ENCODE measurements at places on chromosomes 5 and 9. TPM values are rescaled to one million over a fixed set of nuclear protein-coding genes. Genes with fewer than 3 reads are reported as not detected.

DNA sequence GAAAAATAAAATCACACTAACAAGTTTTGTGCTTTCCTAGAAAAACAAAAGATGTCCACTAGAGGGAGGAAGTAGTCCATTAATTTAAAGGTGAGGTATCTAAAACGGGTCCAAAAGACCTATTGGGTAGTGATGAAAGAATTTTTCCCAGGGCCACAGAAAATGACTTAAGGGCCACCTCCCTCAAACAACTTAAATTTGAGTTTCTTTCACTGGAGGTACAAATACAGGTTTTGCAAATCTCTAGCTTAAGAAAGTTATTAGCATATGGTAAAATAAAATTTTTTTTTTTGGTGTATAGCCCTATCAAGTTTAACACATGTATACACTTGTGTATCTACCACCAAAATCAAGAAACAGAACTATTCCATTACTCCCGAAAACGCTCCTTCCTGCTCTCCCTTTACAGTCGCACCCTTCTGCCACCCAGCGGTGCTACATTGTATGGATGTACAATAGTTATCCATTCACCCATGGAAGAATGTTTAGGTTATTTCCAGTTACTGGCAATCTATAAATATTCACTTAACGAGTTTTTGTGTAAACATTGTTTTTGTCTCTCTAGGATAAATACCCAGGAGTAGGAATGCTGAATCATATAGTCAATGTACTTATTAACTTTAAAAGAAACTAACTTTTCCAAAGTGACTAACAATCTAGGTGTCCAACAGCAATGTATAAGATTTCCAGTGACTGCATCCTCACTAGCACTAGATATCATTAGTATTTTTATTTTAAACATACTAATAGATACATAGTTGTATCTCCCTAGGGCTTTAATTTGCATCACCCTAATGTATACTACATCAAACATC is 21.9 kb downstream of the DEPDC1B start:
- no peak for DNase-seq

IPPK gene
- total RNA-seq = 10.8 TPM

GRCh38 chr9:87699835-87700234 is 26.1 kb upstream of the CTSL start:
- DNase-seq = no peak

- DNase-seq = peak; percentile 31
Observed at GRCh38 chr9:131546336-131547084, 1.2 kb downstream of the PRRT1B start.

DNA sequence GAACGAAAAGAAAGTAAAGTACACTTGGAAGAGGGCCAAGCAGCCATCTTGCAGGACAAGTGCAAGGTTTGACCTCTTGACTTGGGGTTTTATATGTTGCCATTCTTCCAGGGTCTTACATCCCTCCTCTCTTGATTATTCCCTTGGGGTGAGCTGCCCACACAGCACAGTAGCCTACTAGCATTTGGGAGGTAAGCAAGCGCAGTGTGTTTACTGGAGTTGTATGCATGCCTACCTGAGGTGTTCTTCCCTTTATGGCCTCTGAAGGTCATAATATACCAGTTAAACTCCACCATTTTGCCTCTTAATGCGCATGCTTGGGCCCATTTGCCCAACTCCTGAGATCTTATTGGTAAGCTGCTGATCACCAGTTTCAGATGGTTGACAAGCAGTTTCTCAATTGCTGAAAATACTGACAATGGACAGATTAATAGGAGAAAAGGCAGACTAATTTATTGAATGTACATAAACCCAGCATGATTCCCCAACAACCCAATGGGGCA is 173.8 kb upstream of the SLC30A5 start:
- no peak for DNase-seq

GRCh38 chr5:84249918-84250630 is 134.6 kb downstream of the EDIL3 start:
- no peak for DNase-seq

GRCh38 chr5:68344447-68345111 is 129.0 kb downstream of the PIK3R1 start:
- DNase-seq = no peak

CDX1 gene
- 0.31 TPM for total RNA-seq

GRCh38 chr5:135831851-135832555 is 2.5 kb upstream of the SLC25A48 start:
- DNase-seq = no peak

- no peak for DNase-seq
Observed at GRCh38 chr5:123035360-123035917, 1.1 kb downstream of the PPIC start.

RUSC2 gene
- 20.8 TPM for total RNA-seq

- no peak for DNase-seq
Observed at GRCh38 chr5:112692472-112692871, 45.2 kb upstream of the APC start.

DNA sequence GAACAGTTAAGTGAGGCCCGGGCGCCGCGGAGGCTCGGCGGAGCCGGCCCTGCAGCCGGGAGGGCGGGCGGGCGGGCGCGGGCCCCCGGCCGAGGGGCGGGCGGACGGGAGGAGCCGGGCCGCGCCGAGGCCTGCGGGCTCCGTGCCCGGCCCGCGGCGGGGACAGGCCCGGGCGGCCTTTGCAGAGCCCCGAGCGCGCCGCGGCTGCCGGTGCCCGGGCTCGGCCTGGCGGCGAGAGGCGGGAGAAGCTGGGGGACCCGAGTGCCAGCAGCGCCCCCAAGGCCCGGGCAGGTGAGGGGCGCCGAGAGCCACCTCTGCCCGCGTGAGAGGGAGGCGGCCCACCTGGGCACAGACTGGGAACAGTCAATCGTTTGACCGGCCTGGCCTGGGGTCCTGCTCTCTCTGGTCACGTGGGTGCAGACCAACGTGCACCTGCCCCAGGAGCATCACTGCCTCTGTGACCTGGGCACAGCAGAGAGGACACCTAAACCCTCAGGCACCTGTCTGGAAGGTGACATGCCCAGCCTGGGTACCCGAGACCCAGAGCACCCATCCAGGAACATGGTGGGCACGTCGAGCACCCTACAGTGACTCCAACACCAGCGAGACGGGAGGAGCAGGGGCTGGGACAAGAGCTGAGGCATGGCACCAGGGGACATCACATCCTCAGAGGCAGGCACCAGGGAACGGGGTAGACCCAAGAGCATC is 531 bp downstream of the MVB12B start:
- peak; percentile 25 for DNase-seq

DNA sequence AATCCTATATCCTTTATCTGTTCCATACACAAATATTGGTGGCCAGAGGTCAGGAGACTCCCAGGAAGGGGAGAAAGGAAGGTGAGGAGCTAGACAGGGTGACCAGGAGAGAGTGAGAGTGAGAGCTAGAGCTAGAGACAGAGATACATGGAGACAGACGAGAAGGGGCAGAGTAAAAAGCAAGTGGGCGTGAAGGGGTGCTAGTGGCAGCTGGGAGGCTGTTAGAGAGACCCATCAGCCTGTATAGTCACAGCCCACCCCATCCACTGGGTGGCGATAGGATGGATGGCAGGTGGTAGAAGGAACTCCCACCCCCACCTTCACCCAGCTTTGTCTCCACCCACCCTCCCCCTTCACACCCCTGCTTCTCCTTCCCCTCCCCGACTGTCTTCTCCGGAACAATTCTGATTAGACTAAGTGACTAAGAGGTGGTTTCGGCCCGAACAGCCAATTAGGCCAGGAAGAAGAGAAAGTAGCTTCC is 32.8 kb downstream of the PCDH1 start:
- DNase-seq = no peak

DOLK gene
- 16.3 TPM for total RNA-seq

FAM78A gene
- total RNA-seq = 2.0 TPM

- no peak for DNase-seq
Observed at GRCh38 chr9:99199938-99200539, 21.7 kb downstream of the ALG2 start.

RANBP3L gene
- total RNA-seq = not detected

PCDHA1 gene
- not detected for total RNA-seq

- no peak for DNase-seq
Observed at GRCh38 chr5:172715931-172716682, 54.9 kb downstream of the DUSP1 start.

ECM2 gene
- total RNA-seq = 0.31 TPM

DNA sequence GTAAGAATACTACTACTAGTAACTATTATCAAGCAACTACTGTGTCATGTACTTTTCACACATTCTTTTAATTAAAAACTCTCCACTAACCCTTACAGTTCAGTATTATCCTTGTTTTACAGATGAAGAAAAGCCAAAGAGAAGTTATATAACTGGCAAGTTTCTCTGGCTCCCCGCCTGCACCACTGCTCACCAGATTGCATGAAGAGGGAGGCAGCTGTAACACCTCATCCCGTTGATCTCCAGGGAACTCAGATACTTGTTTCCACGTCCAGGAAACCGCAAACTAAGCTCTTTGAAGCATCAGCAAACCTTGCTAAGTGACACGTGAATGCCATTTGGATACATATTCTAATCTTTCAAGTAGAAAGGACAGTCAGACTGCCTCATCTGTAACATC is 70.3 kb downstream of the RIGI start:
- no peak for DNase-seq

GRCh38 chr9:135448663-135449100 is 30.9 kb upstream of the PPP1R26 start:
- DNase-seq = no peak

SPATA31E1 gene
- total RNA-seq = not detected

DNA sequence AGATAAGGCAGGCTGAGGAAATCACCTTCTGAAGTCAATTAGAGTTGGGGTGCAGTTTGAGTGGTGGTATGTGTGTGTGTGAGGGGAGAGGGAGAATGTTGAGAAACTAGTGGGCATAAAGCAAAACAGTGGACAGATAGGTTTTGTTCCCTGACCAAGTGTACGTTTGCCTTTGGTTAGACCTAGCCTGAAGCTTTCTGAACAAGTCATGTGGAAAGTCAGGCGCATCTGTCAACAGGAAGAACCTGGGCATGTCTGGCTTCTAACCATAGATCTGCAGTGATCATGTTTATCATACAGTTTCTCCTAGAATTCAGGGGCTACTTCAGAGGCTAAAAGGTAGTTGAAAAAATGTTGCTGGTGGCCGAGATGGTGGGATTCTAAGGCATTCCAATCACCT is 143.2 kb upstream of the PCA3 start:
- no peak for DNase-seq

NOXA1 gene
- total RNA-seq = 15.3 TPM

DNA sequence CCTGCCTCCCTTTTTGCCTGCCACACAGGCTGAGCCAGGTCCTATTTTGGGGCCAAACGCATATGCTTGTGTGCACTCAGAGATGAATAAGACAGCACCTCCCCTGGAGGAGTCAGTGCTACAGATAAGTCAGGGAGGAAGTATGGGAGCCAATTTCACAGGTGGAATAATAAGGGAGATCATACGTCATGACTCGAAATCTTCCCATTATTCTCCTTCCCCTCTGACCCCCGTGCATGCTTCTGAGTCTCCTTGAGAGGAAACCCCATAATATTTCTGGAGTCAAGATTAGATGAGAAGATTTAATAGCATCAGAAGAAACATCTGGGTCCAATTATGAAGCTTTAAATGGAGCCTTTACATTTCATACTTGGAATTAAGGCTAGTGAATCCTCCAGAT is 15.1 kb upstream of the ZCCHC7 start:
- no peak for DNase-seq

ERP44 gene
- total RNA-seq = 19.7 TPM

PIGO gene
- 31.5 TPM for total RNA-seq

- no peak for DNase-seq
Observed at GRCh38 chr5:57037355-57037754, 85.4 kb upstream of the MIER3 start.

TAF11L5 gene
- total RNA-seq = not detected

ENTREP1 gene
- total RNA-seq = 3.7 TPM

DNA sequence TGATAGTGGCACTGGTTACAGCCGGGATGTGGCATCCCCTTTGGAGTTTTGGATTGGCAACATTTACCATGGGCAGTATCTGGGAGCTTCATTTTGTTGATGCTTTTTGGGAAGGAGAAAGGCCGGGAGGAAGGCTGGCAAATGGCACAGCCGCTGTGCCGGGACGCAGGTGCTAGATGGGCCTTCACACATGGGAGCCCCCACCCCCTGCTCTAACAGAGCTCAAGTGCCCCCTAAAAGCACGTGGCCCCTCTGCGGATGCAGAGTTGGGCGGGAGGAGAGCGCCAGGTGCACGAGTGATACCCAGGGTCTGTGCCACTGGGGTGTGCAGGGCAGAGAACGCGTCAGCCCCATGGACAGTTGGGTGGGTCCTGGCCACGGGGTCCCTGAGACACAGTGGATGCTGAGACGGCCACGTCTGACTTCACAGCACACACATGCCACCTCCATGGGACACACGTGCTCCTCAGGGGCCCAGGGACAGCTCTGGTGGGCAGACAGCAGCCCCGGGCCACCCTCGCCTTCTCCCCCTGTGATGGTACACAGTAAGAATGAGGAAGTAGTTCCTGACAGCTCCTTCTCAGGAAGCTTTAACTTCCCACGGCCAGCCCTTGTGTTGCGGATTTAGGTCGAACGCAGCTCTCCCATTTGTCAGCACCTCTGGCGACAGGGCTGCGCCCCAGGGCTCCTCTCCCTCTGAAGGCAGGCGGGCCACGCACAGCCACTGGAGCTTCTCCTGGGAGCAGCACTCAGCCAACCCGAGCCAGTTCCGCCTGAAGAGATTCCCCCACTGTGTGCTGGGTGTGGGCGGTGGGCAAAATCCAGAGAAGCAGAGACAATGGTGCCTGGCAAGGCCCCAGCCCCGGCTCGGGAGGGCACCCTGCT is 10.8 kb downstream of the SLC9A3 start:
- DNase-seq = no peak

GRCh38 chr5:16600946-16601345 is 15.9 kb downstream of the RETREG1 start:
- DNase-seq = no peak

PTPRD gene
- 124 TPM for total RNA-seq

SCGB3A2 gene
- total RNA-seq = not detected

GRCh38 chr9:16145196-16145950 is 592.5 kb downstream of the CCDC171 start:
- DNase-seq = no peak

SLC6A18 gene
- total RNA-seq = not detected

GRCh38 chr9:3825721-3826120 is 299.9 kb upstream of the RFX3 start:
- DNase-seq = no peak

PCDHGB7 gene
- 8.0 TPM for total RNA-seq

- DNase-seq = no peak
Observed at GRCh38 chr5:11387382-11387781, 516.9 kb downstream of the CTNND2 start.

TAL2 gene
- total RNA-seq = 2.2 TPM

DNA sequence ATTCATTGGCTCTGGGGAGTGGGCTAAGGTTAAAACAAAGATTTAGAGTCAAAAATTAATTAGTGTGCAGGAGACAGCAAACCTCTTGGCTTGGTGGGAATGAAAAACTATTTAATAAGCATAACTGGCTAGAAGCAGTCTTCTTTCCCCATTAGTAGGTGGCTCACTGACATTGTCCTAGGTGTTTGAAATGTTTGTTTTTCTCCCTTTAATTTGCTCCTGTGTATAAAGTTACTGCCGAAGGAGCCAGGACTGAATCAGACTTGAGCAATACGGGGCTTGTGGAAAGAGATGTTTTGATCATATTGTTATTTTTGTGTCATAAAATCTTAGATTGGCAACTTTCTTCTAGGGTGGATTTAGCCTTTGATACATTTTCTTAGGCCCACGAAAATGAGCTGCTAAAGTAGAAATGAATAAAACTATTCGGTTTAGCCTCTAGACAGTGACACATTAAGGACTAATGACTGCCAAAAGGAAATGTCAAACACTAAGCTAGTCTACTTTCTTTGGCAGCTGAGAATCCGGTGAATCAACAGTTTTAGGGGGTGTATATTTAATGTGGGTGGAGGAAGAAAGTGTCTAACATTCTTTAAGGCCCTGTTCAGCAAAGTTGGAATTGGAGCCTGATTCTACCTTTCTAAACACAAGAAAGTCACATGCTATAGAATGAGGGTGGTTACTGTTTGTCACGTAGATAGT is 30.2 kb downstream of the LRRTM2 start:
- no peak for DNase-seq

Measured in progenitor cell of endocrine pancreas (in vitro differentiated cells).